ENCODE measurements at places on chromosomes 1 and 21.

DNA sequence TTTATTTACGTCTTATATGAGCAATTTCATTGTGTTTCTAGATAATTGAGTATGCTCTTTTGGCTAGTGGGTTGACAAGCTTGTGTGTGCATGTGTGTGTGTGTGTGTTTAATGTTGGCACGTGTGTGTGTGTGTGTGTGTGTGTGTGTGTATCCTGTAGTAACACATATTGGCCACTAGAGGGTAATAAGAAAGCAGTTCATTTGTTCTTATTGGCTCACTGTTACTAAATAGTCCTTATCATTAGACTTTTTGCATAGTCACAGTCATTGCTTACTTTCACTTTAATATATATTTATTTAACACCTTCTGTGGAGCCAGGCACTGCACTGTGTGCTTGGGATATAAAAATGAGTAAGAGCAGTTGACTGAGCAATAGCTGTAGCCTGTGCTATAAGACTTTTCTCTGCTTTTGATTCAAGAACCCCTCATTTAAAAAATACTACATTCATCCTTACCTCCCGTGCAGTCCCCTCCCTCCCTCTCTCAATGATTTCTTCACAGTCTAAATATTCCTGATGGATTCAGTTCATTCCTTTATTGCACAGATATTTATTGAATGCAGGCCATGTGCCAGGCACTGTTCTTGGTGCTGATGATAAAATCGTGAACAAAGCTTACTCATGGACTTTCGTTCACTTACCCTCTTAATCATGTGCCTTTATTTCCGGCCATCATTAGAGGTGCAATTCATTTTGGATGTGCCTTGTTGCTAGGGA is 96.7 kb downstream of the DYRK1A start:
- no peak for DNase-seq

DNA sequence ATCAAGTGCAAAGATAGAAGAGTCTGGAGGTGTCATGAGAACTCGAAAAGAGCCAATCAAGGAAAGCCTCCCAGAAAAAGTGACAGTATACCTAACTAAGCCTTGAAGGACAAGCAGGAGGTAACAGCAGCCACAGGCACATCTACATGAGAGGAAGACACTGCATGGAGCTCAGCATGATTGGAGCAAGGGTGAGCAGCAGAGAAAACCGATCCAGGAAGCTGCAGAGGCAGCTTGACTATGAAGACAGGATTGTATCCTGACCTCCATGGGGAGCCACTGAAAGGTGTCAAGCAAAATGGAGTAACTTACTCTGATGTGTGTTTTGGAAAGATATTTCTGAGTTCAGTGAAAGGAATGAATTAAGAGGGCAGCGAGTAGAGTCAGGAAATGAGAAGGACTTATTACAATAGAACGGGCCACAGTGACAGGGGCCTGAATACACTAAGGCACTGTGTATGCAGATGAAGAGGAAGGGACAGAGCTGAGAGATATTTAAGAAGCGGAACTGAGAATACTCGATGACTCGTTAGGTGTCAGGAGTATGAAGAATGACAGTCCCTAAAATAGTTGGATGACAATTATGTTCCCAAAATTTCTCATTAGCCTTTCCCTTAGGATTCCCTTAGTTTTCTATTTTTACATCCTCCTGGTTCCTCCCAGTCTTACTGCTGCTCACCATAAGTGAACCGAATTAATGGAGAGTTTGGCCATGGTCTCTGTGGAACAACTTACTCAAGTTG is 139.3 kb upstream of the NFIA start:
- no peak for DNase-seq

GRCh38 chr1:11107599-11107998 is 7.9 kb upstream of the EXOSC10 start:
- DNase-seq, result no peak

- DNase-seq, result no peak
Observed at GRCh38 chr1:218390618-218391017, 45.5 kb downstream of the TGFB2 start.

DNA sequence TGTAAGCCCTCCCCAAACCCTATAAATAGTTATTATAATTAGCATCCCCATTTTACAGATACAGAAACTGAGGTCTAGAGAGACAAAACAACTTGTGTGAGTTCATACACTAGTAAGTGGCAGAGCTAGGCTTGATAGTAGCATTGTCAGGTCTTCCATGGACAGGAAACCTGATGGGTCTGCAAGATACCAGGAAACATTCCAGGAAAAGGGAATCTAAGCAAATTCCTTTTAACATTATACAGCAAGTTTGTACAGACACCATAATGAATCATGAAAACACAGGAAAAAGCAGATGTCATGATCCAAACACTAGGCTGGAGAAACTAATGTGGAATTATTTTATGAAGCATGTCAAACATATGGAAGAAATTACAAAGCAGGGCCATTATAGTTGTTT is 89.1 kb upstream of the KCNK2 start:
- no peak for DNase-seq

DNA sequence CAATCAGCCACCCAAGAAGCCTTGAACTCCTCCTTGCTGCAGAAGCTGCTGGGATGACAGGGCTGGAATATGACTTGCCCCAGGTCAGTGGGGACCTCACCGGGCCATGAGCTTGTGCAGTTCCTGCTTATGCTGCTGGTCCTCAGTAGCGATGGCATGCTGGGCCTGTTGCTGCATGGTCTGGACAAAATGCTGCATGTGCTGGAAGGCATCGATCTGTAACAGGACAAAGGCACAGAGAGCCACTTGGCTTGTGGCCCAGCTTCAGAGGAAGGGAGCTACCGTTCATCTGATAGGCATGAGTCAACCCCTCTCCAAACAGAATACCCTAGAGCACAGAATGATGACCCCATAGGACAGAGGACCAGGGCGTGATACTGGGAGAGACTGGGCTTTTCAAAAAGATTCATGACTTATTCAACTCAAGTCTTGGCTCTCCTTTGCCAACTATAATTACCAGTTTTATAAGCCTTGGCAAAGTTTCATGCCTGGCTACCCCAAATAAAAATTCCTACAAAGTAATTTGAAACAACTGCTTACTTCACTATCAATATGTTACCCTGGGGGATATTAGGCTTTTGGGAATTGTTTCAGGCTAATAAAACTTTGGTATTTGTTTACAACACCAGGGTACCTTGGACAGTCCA is 34.7 kb upstream of the EXOSC10 start:
- no peak for DNase-seq

DNA sequence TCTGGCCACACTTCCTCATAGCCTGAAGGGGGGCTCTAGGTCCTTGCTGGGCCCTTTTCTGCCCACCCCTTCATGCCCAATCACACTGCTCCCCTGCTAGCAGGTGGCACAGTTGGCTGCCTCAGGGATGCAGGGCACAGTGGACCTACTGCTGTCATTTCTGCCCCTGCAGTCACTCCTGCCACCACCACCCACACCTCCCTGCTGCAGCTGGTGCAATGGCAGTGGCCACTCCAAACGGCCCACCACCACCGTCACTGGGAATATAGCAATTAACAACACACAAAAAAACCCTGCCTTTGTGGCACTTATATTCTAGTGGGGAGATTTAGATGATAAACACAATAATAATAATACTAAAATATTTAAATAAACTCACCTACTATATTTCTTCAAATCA is 162.4 kb upstream of the DUSP10 start:
- DNase-seq, result no peak

GRCh38 chr1:228530951-228531731 is 44.0 kb downstream of the RNF187 start:
- no peak for DNase-seq

DNA sequence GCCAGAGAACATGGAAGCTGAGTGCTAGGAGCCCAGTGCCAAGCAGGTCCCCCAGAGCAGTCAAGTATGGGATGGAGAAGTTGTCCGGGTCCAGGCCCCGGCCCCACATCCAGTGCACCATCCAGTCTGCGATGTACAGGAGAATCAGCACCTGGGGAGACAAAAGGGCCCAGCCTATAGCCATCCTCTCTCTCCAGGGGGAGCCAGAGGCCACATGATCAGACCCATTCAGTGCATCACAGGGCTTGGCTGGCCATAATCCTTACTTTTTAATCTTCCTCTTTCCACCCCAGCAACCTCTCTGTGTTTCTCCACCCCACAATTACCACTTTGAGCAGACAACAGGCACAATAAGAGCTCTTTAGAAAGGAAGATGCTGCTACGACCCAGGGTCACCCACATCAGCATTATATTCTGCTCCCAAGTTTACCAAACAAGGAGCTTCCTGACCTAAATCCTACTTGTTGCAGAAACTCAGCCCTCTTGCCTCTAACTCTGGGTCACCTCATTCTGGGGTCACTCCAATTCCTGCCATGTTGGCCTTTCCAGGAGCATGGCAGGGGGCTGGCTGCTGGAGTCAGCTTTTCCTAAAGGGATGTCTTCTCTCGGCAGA is 16.4 kb upstream of the RAB29 start:
- peak; percentile 70 for DNase-seq

DNA sequence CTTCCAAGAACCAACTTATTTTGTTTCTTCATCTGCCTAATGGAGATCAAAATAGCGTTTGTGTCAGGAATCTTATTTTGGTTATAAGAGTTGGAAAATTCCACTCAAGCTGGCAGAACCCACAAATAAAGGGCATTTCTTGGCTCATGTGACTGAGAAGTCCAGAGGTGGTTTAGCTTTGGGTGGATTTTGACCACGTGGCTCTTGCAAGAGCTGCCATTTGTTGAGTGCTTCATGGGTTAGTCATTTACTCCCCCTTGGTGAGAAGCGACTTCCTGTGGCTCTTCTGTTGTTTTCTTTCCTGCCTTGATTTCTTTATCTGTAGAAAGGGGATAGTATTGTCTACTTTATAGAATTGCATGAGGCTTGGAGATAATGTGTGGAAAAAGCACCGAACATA is 9.5 kb upstream of the RNF186 start:
- no peak for DNase-seq

- no peak for DNase-seq
Observed at GRCh38 chr1:2559509-2560298, 3.5 kb downstream of the TNFRSF14 start.

DNA sequence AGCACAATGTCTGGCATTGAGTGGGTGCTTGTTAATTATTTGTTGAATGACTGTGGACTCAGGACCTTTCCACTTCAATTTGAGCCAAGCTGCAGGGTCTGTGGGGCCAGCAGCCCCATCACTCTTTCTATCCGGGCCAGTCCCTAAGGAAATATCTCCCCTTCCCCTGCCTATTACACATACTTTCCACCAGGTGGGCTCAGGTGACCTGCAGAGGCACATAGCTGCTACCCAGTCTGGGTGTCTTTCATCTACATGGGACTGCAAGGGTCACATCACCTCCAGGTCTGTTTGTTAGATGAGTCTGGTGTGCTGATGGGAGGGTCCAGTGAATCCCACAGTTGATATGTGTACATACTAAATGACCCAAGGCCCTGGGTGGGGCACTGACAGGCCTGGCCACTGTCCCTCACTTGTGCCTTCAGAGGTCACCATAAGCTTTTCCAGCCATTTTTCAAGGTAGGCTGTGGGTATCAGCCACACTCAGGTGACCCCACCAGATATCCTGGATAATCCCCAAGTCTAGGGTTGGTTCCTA is 59.5 kb upstream of the KDM4A start:
- DNase-seq, result no peak

DNA sequence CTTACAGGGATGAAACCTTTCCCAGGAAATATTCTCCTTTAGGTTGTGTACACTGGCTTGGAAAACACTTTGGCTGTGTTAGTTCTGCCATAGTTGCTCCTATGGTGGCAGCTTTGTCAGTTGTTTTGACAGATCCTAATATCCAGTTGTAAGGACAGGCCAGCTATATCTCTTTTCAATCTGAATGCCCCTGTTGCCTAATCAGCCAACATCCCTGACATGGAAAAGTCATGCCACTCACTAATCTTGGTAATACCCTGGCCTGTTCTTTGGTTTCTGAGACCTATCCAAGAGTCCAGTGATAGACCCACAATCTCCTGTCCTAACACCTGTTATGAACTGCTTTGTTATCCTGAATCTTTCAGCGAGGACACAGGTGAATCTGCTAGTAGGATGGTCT is 148.8 kb downstream of the MRPL39 start:
- no peak for DNase-seq

- no peak for DNase-seq
Observed at GRCh38 chr1:234490793-234491479, 12.0 kb upstream of the TARBP1 start.

GRCh38 chr1:162230096-162230495 is 146.6 kb downstream of the SPATA46 start:
- peak; percentile 26 for DNase-seq

GRCh38 chr1:221794079-221794670 is 52.3 kb upstream of the DUSP10 start:
- no peak for DNase-seq

DNA sequence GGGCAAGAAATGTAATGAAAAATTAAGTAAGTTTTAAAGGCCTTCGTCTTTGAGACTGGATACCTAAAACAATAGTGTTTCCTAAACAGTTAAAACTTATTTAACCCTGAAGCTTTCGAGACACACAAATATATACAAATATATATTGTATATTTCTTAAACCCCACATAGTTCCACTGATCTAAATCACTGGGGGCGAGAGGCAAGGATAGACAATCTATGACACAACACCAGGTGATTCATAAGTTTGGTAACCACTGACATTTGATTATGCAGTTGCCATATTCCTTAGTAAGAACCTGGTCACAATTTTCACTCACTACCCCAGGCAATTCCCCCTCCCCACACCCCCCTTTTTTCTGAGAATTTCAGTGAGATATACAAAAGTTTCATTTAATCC is 55.3 kb upstream of the BOLA1 start:
- DNase-seq, result peak; percentile 27

DNA sequence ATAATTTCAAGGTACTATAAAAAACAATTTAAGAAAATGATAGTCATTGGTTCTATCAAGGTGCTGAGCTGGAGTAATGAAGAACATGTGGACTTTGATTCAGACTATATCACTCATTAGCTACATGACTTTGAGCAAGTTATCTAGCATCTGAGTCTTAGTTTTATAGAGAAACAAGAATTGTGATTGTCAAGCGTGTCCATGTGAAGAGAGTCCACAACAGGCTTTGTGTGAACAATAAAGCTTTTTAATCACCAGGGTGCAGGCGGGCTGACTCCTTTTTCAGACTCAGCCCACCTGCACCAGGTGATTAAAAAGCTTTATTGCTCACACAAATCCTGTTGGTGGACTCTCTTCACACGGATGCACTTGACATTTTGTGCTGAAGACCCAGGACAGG is 26.6 kb upstream of the DMRTB1 start:
- DNase-seq, result no peak

DNA sequence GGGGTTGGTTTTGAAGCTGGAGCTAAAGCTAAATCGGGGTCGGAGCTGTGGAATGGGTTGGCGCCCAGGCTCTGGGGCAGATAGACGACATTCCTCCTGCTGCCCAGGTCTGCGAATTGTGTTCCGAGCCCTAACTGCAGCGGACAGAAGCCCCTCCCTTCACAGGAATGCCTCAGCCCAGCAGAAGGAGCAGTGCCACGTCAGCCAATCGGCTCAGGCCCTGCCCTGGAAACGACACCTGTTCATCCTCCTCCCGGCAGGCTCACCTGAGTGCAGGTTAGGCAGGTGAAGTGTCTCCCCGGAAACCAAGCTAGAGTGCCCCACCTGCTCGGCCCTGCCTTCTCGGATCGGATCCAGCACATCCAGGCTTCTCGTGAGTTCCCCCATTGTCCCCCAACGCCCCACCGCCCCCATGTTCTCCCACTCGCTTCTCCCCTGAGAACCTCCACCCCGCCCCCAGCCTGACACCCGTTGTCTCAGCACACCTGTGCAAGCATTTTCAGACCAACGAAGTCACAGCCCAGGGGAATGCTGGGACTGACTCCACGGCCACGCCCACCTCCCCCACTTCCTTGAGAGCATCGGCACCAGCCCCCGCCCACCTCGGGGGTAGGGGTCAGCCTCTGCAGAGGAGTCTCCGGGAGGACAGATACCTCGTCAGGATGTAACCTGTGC is 775 bp downstream of the TMEM125 start:
- DNase-seq, result no peak

GRCh38 chr1:59767119-59767518 is 47.6 kb upstream of the HOOK1 start:
- DNase-seq, result no peak
